Activated CD4-positive, alpha-beta T cell treated with anti-CD3 and anti-CD28 coated beads, Interleukin-2, amount 10 ng/mL, durations not matched to agents 7 days and 5 days (primary cell): ENCODE measurements at places on chromosomes 13 and 19.

DNA sequence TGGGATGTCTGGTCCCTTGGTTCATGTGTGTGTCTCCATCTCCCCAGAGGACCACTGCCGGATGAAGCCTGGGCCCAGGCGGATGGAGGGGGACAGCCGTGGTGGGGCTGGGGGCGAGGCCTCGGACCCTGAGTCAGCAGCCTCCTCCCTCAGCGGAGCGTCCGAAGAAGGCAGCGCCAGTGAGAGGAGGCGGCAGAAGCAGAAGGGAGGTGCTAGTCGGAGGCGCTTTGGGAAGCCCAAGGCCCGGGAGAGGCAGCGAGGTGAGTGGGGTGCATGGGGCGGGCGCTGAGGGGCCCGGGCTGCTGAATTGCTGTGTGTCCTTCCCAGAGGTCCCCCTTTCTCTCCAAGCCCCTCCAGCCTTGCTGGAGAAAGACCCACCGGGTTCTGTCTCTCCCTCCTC is 3.2 kb downstream of the CCDC106 start:
- H3K36me3 ChIP-seq, result peaks cover 23% of the 10 kb centered on the region
- DNase-seq, result no peak
- H3K27ac ChIP-seq, result no peak overlapping the region
- H3K4me1 ChIP-seq, result peaks cover 38% of the 10 kb centered on the region
- no peaks in the 10 kb centered on the region for H3K27me3 ChIP-seq
- peak overlapping the region; percentile 22 for H3K4me3 ChIP-seq

DNA sequence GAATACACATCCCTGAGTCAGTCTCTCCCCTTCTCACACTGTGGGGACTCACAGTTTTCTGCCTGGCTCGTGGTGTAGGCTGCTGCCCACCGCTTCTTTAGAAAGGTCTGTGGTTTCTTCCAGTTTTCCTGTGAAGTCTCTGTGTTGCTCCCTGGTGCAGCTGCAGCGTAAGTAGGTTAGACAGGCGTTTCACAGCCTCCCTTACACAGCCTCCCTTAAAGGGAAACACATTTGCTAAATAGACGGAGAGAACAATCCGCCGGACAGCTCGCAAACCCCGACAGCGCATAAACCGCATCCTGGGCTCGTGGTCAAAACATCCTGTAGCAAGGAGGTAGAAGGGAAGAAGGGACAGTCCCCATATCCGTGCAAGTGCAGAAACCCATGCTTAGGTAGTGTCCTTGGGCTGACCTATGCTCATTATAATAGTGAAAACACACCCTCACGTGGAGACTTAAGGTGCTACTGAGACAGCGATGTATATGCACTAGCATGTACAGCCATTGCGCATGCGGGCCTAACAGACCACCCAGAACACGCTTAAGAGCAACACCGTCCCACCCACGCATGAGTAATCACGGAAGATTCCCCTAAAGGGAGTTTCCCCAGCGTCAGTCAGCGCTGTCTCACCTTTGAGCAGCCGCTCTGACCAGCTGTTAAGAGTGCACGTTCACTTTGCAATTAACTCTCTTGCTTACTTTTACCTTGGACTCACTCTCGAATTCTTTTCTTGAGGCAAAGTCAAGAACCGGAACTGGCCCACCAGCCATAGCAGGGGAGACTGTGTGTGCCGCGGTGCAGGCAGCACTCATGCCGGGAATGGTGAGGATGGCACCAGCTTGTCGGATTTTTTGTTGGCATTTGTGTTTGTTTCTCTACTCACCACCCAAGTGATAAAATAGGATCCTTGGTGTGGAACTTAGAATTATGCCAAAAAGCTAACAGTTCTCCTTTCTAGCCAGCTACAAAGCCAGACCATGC is 16.6 kb downstream of the SIGLEC8 start:
- H3K27me3 ChIP-seq, result peaks cover 23% of the 10 kb centered on the region
- peak overlapping the region; percentile 73 for H3K27ac ChIP-seq
- DNase-seq, result peak; percentile 89
- peak overlapping the region; percentile 57 for H3K4me3 ChIP-seq

- H3K27ac ChIP-seq, result no peak overlapping the region
- H3K36me3 ChIP-seq, result no peaks in the 10 kb centered on the region
- no peaks in the 10 kb centered on the region for H3K4me1 ChIP-seq
- no peak overlapping the region for H3K4me3 ChIP-seq
- no peak for DNase-seq
- H3K27me3 ChIP-seq, result no peaks in the 10 kb centered on the region
Observed at GRCh38 chr13:65584126-65584525, 1646.0 kb downstream of the PCDH9 start.

DNA sequence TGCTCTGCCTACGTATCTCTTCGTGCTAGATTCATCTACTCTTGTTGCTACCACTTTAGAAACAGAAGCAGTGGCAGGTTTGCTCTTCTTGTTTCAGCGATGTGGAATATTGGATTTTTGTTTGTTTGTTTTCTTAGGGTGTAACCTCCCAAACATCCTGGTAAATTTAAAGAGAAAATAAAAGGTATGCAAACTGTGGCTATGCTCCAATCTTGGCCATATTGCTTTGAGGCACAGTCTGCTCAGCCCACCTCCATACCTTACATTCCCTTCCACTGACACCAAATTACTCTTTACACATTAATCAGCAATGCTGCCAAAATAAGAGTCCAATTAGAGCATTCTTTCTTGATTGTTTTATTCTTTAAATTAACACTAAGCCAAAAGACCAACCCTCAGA is 25.2 kb upstream of the UBL3 start:
- H3K27ac ChIP-seq, result no peak overlapping the region
- H3K27me3 ChIP-seq, result peaks cover 34% of the 10 kb centered on the region
- no peaks in the 10 kb centered on the region for H3K4me1 ChIP-seq
